IPS DF 19.7 (cell line): ENCODE measurements at places on chromosomes 16 and 17.

- no peak for DNase-seq
These were observed 41.7 kb upstream of the IL34 start for GRCh38 chr16:70604407-70605282.

GRCh38 chr17:57935833-57936807 is 19.1 kb downstream of the CUEDC1 start:
- no peak for DNase-seq

GRCh38 chr17:957856-958421 is 21.6 kb downstream of the NXN start:
- DNase-seq = no peak

GRCh38 chr17:7384489-7385081 is 3.7 kb downstream of the TNK1 start:
- DNase-seq = no peak

- no peak for DNase-seq
These were observed 154.4 kb downstream of the ABCC12 start for GRCh38 chr16:48001324-48001895.

DNA sequence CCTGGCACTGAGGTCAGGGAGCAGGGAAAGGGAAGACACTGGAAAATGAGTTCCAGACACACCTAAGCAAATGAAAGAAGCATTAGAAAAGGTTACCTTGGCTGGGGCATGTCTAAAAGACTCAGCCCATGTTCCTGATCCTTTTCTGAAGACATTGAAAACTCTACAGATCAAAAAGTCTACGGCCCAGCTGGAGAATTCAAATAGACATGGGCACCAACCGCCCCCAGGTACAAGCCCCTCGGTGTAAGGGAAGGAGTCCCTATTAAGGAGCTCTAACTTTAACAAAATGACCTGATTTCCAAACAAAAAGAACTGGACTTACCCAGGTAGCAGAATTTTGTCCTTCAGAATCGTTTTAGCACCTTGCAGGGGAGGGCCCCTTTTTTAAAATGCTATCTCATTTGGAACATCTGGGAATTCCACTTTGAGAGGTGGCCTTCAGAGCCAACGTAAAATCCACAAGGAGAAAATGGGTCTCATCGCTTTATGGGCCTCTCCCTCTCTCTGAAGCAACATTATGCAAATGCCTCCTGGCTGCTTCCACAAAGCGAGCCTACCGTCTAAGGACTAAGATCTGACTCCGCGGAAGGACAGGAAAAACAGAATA is 43.6 kb upstream of the RBFOX3 start:
- DNase-seq = no peak

GRCh38 chr17:76772842-76773525 is 35.1 kb downstream of the MFSD11 start:
- no peak for DNase-seq

DNA sequence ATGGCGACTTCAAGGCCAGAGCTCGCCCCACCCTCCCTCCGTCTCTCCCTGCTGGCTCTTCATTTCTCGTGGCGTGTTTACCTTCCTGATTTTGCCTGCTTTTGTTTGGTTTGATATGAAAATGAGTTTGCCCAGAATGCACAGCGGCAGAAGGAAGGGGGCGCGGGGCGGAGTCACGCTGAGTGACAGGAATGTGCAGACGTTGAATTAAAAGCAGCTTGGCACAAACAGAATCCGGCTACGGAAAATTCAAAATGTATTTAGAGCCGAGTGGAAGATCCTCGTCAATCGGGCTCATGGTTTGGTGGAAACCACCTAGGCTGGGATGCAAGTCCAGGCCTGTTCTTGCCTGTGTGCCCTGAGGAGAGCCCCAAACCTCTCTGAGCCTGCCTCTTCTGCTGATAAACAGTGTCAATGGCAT is 102.7 kb downstream of the SDK2 start:
- DNase-seq = no peak

GRCh38 chr17:70825321-70826125 is 656.2 kb downstream of the KCNJ2 start:
- DNase-seq = no peak

DNA sequence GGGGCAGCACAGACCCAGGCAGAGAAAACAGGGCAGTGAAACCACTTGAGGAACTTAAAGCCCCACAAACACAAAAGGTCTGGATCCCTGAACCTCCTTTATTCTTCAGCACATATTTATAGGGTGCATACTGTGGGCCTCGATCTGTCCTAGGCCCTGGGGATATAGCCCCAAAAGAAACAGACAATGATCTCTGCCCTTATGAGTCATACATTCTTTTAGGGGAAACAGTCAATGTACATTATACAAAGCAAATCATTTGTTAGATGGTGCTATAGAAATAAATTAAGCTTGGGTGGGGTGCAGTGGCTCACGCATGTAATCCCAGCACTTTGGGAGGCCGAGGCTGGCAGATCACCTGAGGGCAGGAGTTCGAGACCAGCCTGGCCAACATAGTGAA is 10.0 kb upstream of the HES7 start:
- no peak for DNase-seq

- DNase-seq = no peak
These were observed 10.3 kb downstream of the UTP18 start for GRCh38 chr17:51270636-51271035.

DNA sequence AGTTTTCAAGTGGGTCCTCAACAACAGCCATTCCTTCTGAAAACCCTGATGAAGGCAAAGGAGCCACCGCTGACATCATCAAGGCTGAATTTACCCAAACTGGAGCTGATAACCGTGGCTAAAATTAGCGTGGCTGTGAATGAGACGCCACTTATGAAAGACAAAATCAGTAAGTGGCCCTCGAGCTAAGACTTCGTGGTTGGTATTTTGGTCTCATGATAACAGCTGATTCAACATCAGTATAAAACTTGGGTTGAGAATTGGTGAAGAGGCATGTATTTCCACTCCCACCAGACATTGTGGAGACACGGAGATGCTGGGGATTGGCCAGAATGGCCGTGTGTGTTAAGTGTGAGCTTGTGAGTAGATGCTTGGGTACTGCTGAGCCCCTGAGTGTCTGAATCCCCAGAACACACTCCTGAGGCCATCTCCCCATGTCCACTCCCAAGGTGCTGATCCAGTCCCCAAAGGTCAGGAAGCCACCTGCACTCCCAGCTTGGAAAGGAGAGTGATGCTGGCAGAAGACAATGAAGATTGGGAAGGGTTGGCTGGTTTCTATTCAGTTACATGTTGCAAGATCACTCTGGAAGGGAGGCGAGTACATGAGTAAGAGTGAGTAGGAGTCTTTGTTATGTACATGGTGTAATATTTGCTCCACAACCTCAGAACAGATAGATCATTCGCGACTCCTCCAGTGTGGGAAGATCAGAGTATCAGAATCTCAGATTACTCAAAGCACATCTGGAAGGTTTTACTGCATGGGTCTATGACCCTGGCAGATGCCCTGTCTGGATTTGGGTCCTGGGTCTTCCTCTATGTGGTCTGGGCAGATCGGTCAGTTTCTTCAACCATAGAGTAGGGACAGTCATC is 207.7 kb downstream of the HS3ST3A1 start:
- DNase-seq = no peak

DNA sequence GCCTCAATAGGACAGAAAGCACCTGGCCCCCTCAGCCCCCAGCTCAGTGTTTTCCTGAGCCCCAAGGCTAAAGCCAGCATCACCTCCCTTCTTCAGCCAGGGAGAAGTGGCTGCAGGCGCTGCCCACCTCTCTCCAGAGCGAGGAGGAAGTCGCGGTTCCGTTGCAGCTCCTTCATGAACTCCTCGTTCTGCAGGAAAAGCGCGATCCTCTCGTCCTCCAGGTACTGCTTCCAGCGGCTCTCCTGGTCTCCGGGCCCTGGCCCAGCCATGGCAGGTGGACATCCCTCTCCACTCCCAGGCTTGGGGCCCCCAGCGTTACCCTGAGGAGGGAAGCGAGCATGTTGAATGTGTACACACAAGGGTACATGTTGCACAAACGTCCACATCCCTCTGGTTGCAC is 22.7 kb upstream of the MRPS23 start:
- no peak for DNase-seq
